Activated CD4-positive, alpha-beta T cell treated with anti-CD3 and anti-CD28 coated beads, Interleukin-2, amount 50 U/mL, for 1 hour (primary cell): ENCODE measurements at places on chromosomes 7 and 10.

DNA sequence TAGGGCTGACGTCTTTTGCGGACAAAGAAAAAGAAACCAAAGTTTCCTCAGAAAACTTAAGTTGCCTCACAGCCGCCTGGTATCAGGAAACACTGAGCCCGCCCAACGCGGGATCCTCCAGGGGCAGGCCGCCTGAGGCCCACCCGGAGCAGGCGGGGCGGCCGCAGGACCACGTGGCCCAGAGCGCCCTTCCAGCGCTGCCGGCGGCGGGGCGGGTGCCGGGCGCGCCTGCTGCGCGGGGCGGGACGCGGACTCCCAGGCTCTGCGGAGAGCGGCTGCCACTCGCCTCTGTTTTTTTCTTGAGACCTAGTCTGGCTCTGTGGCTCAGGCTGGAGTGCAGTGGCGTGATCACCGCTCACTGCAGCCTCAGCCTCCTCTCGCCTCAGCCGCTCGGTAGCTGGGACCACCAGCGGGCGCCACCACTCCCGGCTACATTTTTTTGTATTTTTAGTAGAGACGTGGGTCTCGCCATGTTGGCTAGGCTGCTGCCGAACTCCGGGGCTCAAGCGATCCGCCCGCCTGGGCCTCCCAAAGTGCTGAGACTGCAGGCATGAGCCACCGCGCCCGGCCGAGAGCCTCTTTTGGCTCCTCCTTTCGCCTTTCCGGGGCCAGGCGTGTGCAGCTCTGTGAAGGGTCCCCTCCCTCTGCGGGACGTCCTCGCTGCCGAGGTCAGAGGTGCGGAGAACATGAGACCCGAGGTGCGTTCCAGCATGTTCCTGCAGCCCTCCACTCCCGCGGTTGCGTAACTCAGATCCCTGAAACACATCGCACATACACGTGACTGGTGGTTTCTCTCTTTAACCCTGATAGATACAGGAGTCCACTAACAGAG is 11.6 kb upstream of the HNRNPF start:
- DNase-seq = peak; percentile 70

- DNase-seq = no peak
Observed at GRCh38 chr7:38858259-38858884, 50.6 kb downstream of the VPS41 start.

DNA sequence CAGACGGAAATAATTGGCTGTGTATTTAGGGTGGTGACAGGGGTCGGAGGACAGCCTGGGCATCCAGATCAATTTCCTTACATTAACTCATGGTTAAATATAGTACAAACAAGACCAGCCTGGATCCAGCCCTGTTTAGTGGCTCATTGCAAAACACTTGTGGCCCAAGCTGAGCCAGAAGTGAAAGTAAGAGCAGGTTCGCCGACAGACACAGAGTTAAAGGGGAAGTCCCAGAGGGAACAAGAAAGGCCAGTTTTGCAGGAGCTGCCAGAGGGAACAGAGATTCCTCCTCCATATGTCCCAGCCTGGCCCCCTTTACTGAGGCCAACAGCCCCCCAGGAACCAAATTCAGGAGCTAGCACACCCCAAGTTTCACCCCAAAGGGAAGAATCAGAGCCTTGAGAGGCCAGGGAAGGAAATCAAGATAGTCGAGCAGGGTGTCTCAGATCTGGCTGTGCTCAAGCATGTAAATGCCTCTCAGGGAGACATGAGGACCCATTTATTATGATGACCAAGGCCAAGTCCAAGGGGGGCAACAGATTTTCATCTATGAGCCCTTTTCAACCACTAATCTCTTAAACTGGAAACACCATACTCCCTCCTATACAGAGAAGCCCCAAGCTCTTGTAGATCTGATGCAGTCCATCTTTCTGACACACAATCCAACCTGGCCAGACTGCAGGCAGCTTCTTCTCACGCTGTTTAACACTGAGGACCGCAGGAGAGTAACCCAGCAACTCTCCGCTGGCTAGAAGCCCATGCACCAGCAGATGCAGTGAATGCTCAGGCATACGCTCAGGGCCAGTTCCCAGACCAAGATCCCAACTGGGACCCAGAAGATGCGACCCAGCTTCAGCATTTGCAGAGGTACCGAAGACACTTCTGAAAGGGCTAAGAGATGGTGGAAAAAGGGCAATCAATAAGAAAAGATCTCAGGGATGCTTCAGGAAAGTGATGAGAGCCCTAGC is 15.9 kb upstream of the ADCK2 start:
- no peak for DNase-seq

DNA sequence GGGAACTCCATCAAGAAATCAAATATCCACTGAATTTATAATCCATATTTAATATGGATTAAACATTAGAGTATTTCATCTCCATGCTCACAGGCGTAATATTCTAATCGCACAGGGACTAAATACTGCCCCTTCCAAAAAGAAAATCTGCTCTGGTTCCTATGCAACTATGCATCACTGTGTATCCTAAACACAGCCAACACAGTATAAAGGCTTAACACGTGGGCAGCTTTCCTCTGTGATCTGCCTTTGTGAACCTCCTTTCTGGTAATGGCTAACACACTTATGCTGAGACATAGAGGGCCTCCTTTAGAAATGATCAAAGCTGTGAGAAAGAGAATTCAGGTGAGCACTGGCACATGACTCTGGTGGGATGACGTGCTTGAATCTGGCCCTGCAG is 110.2 kb downstream of the RAB11FIP2 start:
- DNase-seq = no peak

DNA sequence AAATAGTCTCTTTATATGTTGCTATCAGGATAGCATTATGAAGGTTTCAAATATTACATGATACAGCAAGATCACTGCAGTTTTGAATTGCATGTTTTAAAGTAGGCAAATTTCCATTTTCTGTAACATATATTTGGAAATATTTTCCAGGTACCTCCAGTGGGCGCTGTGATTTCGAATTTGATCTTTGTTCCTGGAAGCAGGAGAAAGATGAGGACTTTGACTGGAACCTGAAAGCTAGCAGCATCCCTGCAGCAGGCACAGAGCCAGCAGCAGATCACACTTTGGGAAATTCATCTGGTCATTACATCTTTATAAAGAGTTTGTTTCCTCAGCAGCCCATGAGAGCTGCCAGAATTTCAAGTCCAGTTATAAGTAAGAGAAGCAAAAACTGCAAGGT is 299.0 kb downstream of the MALRD1 start:
- DNase-seq = no peak

- DNase-seq = no peak
Observed at GRCh38 chr7:50807026-50807730, 24.5 kb upstream of the GRB10 start.

GRCh38 chr10:117924820-117925219 is 121.9 kb downstream of the RAB11FIP2 start:
- DNase-seq = no peak

- no peak for DNase-seq
Observed at GRCh38 chr7:44286618-44287487, 38.5 kb downstream of the CAMK2B start.

DNA sequence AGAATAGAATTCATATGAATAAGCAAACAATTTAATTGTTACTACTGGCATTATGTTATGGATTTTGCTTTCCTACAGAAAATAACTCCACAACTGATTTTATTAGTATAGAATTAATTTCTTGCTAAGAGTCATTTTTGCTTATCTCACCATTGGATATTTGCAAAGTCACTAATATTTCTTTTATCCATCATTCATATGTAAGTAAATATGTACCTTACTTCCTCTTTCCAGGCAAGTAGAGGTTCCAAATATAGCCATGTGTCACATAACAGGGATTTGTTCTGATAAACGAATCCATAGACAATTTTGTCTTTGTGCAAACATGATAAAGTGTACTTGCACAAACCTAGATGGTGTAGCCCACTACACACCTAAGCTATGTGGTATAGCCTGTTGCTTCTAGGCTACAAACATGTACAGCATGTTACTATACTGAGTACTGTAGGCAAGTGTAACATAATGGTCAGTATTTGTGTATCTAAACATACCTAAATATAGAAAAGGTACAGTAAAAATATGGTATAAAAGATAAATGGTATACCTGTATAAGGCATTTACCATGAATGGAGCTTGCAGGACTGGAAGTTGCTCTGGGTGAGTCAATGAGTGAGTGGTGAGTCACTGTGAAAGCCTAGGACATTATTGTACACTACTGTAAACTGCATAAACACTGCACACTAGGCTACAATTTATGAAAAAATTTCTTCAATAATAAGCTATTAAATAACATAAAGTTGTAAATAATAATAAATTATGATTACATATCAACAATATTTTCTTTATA is 18.3 kb downstream of the KLLN start:
- no peak for DNase-seq

DNA sequence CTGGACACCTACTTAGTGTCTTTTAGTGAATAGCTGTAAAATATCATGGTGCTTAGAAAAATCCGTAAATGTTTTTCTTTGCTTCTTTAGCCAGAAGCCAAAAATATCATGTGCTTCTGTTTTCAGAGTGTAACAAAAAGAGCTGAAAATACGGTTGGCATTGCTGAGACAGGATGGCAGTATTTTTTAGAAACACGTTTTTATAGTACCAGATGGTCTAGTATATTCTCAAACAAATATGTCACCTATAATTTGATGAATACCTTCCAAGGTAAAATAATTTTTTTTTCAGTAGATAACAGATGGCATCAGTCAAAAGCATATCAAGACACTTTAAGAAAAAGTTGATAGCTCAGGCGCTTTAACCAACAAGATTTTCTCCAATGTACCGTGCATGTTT is 326.6 kb downstream of the PHF14 start:
- DNase-seq = no peak

- no peak for DNase-seq
Observed at GRCh38 chr10:29535012-29535777, 99.6 kb downstream of the SVIL start.

DNA sequence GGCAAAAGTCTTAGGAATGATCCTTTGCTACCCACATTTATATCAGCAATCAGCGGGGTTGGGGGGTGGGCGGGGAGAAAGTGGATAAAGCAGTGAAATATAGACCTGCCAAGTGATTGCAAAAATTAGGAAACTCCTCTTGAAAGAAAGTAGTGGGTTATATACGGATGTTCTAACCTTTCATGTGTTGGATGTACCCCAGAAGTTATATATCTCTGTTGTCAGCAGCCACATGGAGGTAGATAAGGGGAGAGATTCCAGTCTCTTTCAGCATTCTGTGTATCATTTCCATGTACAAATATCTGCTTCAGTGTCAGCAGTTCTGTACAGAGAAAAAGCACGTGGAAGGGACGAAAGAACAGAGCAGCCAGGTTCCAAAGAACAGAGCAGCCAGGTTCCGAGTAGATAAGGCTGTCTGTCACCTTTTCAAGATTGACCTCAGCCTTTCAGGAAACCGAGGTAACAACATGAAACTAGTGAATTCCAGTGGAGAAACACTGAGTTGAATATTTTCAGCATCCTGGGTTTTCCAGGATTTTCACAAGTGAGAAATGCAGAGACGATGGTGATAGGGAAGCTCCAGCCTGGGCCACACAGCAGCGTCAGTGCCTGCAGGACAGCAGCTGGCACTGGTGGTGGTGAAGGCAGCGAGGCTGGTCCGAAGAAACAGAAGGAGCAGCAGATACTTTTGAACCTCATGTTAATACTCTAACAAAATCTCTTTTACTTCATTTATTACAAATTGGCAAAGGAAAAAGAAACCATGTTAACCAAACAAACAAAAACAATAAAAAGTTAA is 212.3 kb downstream of the C7orf25 start:
- DNase-seq = no peak

DNA sequence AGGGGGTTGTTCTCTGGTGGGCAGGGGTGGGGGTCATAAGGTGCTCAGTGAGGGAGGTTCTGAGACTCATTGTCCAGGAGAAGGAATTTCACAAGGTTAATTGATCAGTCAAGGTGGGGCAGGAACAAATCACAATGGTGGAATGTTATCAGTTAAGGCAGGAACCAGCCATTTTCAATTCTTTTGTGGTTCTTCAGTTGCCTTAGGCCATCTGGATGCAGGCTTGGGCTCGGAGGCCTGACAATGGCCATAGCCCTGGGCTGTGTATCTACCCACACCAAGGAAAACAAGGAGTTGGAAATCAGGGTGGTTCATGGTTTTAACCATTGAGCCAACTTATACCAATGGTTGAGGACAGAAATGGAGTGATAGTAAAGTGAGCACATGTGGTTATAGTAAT is 1221.8 kb downstream of the TYW1 start:
- DNase-seq = no peak

DNA sequence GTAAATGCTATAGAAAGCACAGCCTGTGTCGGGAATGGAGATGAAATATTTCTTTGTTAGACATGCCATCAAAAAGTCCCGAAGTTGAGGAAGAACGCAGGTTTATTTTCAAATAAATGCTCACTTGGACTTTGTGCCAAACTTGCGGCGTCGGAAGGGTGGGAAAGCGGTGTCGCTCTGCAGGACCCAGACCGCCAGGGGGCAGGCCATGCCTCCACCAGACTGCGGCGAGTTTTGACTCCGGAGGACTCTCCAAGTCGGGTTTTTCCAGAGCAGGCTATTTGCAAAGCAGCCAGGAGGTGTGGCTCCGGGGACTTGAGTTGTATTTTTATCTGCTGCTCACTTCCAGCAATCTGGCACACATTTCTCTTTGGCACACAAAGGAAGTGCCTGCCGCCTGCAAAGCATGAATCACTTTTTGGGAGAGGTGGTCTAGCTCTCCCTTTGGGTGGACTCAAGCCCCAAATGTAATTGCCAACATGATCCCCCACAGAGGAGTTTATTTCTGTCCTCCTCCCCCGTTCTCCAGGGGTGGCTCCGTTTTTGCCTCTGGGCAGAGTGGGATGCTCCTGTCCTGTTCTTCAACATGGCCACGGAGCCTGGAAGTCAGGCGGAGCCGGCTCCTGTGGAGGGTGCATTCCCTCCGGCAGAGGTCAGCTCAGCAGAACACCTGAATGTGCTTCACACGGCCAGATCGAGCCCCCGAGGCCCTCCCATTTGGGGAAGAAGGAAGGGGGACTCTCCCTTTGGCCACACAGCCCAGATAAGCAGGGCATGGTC is 82.3 kb upstream of the GPR26 start:
- peak; percentile 8 for DNase-seq

GRCh38 chr7:99312316-99313203 is 13.1 kb upstream of the ARPC1A start:
- peak; percentile 71 for DNase-seq

DNA sequence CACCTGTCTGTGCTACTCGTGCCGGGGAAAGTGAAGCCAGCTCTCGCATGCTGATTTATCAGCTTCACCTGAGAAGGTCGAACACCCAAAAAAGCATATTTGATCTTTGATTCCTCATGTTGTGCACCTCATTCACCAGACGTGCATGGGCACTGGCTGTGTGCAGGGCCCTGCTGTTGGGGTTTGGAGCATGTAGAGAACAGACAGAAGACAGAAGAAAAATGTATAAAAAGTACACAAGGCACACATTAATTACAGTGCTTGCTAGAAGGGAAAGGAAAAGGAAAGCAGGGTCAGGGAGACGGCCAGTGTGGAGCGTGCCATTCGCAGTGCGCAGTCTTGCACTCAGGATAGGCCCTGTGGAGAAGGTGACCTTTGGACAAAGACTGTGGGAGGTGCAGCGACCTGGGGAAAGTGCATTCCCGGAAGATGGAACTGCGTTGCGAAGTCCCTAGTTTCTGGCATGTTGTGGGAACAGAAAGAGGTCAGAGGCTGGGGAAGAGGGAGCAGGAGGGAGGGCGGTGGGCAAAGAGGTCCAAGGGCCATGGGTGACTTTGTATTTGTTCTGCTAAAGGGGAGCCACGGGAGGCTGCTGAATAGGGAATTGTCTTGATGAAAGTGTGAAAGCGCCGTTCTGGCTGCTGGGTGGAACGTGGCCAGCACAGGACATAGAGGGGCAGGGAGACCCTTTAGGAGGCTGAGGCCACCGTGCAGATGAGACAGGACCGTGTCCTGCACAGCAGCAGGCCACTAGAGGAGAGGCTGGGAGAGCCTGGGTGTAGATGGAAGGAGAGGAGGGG is 232.8 kb downstream of the GLRX3 start:
- DNase-seq = no peak
